ENCODE measurements at places on chromosomes 1 and 21.

- no peak for DNase-seq
Observed at GRCh38 chr1:62716397-62716796, 28.2 kb upstream of the DOCK7 start.

DNA sequence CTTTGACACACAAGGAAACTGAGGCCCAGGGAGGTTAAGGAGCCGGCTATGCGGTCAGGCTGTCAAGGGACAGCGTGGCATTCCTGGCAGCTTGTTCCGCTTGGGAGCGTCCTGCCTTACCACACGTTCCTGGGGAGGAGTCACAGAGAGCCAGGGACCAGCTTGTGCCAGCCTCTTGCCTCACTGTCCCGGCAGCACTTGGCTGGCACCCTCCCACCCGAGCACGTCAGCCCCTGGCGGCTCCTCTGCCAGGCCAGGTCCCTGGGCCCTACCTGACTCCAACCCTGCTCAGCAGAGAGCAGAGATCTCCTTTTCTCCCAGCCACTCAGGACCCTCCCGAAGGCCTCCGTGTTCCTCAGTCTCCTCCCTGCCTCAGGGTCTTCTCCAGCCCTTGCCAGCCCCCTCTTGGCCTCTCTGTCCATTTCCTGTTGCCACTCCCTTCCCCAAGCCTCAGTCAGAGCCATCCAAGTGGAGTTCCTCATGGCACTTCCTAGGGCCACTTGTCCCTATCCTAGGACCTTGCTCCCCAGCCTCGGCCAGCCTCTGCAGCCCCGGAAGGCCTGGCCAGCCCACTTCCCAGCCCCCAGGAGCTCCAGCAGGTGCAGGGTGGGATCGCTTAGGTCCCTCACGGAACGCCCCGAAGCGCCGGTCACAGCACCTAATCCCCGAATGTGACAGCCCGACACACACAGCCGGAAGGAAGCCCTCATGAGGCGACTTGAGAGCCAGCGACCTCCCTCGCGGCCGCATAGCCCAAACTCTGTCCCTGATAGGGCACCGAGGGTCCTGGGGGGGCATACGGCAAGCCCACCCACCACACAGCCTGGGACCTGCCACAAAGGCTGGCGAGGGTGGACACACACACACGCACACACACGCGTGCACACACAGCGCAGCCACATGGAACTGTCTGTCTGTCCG lies 130.3 kb downstream of the CASZ1 start:
- DNase-seq: no peak

DNA sequence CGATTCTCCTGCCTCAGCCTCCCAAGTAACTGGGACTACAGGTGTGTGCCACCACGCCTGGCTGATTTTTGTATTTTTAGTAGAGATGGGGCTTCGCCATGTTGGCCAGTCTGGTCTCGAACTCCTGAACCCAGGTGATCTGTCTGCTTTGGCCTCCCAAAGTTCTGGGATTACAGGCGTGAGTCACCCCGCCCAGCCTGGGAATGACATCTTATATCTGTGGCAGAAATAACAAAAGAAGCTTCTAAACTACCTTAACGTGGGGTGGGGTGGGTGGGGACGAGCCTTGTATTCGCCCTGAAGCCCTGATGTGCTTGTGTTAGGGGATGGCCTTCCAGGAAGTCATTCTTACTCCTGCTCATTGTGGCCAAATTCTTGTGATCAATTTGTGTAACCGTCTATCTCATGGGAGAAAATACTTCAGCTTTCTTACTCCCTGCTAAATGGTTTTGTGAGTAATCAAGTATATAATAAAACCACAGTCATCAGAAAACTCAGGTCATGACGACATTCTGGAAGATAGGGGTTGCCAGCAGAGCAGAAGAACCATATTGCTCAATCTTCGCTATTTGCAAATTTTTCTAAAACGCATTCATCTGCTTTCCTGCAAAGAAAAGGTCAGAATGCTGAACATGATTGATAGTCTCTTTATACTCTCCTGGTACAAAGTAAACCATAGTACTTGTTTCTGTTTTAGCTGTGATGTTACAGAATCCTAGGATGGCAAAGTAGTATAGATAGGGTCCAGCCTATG lies 63.2 kb downstream of the DIRAS3 start:
- DNase-seq: no peak

GRCh38 chr1:101967871-101968270 lies 28.9 kb downstream of the OLFM3 start:
- no peak for DNase-seq

DNA sequence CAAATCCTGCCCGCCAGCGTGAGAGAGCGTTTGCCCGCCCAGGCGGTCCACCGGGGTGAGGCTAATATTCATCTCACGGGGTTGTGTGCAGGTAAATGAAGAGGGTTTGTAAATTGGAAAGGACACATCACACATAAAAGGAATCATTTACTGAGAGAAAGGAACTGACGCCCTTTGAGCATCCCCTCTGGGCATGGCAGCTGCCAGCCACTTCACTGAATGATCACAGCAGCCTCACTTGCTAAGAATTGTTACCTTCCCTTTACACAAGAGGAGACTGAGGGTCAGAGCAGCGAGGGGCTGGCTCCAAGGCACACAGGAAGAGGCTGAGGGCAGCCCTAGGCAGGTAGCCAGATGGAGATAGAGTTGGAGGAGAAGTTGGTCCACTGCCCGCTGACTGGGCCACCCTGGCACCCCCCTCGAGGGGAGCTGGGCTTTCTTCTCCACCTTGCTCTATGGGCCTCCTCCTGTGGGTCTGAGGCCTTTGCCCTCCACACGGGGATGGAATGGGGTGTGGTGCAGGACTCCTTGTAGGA lies 96.0 kb downstream of the FOXD2 start:
- no peak for DNase-seq

GRCh38 chr1:181742426-181742825 lies 259.1 kb downstream of the CACNA1E start:
- DNase-seq: no peak

- DNase-seq: no peak
Observed at GRCh38 chr1:25856856-25857255, 2.4 kb downstream of the AUNIP start.

DNA sequence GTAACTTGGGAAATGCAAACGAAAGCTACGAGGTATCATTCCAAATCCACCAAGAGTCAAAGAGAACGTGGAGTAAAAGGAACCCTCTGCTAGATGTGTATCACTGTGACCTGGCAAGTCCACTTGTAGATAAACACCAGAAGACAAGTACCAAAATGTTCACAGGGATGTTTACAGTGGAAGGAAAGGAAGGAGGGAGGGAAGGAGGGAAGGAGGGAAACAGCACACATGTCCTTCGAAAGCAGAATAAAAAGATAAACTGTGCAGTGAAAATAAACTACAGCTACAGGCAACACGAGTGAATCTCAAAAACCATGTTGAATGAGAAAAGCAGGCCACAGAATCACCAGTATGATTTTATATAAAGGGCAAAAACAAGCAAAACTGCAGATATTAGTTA lies 59.9 kb downstream of the TP53BP2 start:
- no peak for DNase-seq

- DNase-seq: no peak
Observed at GRCh38 chr1:43294761-43295160, 6.0 kb upstream of the TIE1 start.

- no peak for DNase-seq
Observed at GRCh38 chr1:247204177-247204647, 32.4 kb upstream of the ZNF124 start.

All from neural crest cell (in vitro differentiated cells).